ENCODE measurements at places on chromosomes 4 and X. TPM values are rescaled to one million over a fixed set of nuclear protein-coding genes. Genes with fewer than 3 reads are reported as not detected.

Gene GAB3
- total RNA-seq: 17.7 TPM

Gene LRIT3
- total RNA-seq: 0.21 TPM

Gene TAF7L
- total RNA-seq: not detected

Gene USP17L22
- 0.26 TPM for total RNA-seq

Gene MGAT4D
- total RNA-seq: not detected

Gene WDFY3
- total RNA-seq: 2.4 TPM

Gene SOX3
- not detected for total RNA-seq

Gene ZFYVE28
- 63.6 TPM for total RNA-seq

Gene XAGE1B
- total RNA-seq: not detected

DNA sequence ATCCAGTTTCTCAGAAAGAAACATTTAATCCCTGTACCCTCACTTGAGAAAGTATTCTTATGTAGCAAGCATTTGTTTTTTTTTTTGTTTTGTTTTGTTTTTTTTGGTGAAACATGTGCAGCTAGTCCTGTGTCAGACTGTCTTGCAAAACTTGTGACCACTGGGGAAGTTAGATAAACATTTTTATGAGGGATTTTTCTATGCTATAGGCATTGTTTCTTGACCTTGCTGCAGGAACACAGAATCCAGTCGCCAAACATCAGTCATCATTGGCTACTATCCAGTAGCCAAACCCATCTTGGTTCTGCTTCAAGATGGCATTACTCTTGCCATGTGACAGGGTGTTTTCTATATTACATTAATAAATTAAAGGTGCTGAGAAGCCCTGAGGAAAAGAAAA lies 7.7 kb upstream of the MAPK10 start:
- H3K4me3 ChIP-seq: no peak overlapping the region
- no peak overlapping the region for H3K27ac ChIP-seq

GRCh38 chr4:101009471-101009870 lies 337.9 kb downstream of the PPP3CA start:
- H3K36me3 ChIP-seq: peaks cover 2% of the 10 kb centered on the region
- H3K27me3 ChIP-seq: no peaks in the 10 kb centered on the region
- peak overlapping the region; percentile 74 for H3K27ac ChIP-seq
- H3K4me1 ChIP-seq: peaks cover 17% of the 10 kb centered on the region
- no peak overlapping the region for H3K4me3 ChIP-seq

- peak overlapping the region; percentile 15 for H3K4me3 ChIP-seq
- no peak for DNase-seq
- peaks cover 13% of the 10 kb centered on the region for H3K36me3 ChIP-seq
- H3K4me1 ChIP-seq: peaks cover 20% of the 10 kb centered on the region
- H3K27ac ChIP-seq: peak overlapping the region; percentile 85
Measured at GRCh38 chrX:119635179-119635578, 29.0 kb upstream of the NKRF start.

DNA sequence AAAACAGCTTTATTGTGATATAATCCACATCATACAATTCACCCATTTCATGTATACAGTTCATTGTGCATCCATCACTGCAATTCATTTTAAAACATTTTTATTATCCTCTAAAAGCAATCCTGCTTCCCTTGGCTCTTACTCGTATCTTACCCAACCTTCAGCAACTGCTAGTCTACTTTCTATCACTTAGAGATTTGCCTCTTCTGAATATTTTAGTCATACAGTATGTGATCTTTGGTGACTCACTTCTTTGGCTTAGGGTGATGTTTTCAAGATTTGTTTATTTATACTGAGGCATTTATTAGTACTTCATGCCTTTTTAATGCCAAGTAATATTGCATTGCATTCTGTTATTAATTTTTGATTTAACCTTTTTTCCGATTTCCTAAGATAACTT lies 15.0 kb upstream of the MSMO1 start:
- H3K27ac ChIP-seq: peak overlapping the region; percentile 16

- H3K27me3 ChIP-seq: no peaks in the 10 kb centered on the region
- H3K4me3 ChIP-seq: no peak overlapping the region
- peaks cover 8% of the 10 kb centered on the region for H3K36me3 ChIP-seq
- no peak overlapping the region for H3K27ac ChIP-seq
- DNase-seq: no peak
Measured at GRCh38 chr4:150591406-150591805, 9.5 kb downstream of the MAB21L2 start.

DNA sequence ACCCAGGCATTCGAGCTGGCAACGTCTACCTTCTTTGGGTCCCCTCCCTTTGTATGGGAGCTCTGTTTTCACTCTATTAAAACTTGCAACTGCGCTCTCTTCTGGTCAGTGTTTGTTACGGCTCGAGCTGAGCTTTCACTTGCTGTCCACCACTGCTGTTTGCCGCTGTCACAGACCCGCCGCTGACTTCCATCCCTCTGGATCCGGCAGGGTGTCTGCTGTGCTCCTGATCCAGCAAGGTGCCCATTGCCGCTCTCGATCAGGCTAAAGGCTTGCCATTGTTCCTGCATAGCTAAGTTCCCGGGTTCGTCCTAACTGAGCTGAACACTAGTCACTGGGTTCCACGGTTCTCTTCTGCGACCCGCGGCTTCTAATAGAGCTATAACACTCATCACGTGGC lies 183.5 kb upstream of the GALNTL6 start:
- no peaks in the 10 kb centered on the region for H3K27me3 ChIP-seq
- no peak for DNase-seq
- H3K36me3 ChIP-seq: no peaks in the 10 kb centered on the region
- no peak overlapping the region for H3K27ac ChIP-seq
- H3K4me3 ChIP-seq: no peak overlapping the region

- peaks cover 2% of the 10 kb centered on the region for H3K36me3 ChIP-seq
- H3K27ac ChIP-seq: no peak overlapping the region
- peaks cover 7% of the 10 kb centered on the region for H3K4me1 ChIP-seq
- no peak overlapping the region for H3K4me3 ChIP-seq
Measured at GRCh38 chr4:185011408-185011807, 6.9 kb upstream of the HELT start.

DNA sequence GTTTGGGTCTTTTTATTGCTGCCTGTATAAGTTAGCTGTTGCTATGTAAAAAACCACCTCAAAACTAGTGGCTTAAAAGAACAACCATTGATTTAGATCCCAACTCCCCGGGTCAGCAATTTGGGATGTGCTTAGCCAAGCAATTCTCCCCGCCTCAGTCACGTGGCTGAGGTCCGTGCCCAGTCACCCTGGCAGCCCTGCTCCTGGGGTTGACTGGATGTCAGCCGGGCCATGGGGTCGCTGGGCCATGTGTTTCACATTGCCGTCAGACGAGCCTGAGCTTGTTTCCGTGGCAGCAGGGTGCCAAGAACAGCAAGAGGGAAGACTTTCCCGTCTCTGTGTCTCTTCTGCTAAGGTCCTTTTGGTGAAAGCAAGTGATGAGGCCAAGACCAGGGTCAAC lies 345.7 kb upstream of the FAT1 start:
- no peak for DNase-seq
- no peaks in the 10 kb centered on the region for H3K36me3 ChIP-seq
- H3K27me3 ChIP-seq: no peaks in the 10 kb centered on the region
- no peak overlapping the region for H3K27ac ChIP-seq
- no peaks in the 10 kb centered on the region for H3K4me1 ChIP-seq
- H3K4me3 ChIP-seq: no peak overlapping the region

GRCh38 chr4:175504318-175504717 lies 307.7 kb downstream of the GPM6A start:
- no peak for DNase-seq
- no peaks in the 10 kb centered on the region for H3K27me3 ChIP-seq
- no peaks in the 10 kb centered on the region for H3K4me1 ChIP-seq
- no peaks in the 10 kb centered on the region for H3K36me3 ChIP-seq
- no peak overlapping the region for H3K4me3 ChIP-seq

GRCh38 chr4:108035691-108036090 lies 46.0 kb downstream of the HADH start:
- H3K4me1 ChIP-seq: peaks cover 13% of the 10 kb centered on the region
- DNase-seq: no peak
- no peak overlapping the region for H3K4me3 ChIP-seq

GRCh38 chrX:107204068-107204605 lies 2.1 kb downstream of the NUP62CL start:
- DNase-seq: no peak
- no peaks in the 10 kb centered on the region for H3K36me3 ChIP-seq
- H3K4me3 ChIP-seq: no peak overlapping the region
- H3K4me1 ChIP-seq: peaks cover 5% of the 10 kb centered on the region

DNA sequence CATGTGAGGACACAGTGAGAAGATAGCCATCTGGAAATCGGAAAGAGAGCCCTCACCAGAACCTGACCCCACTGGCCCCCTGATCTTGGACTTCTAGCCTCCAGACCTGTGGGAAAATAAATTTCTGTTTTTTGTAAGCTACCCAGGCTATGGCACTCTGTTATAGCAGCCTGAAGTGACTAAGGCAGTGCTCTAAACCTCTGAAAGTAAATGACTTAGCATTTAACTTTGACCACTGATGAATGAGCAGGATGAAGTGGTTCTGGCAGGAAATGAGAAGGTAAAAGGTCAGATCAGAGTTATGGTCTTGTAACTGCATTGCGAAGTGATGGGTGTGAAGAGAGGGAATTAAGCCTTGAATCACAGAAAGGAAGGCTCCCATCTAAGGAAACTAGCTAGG lies 17.0 kb downstream of the GPAT3 start:
- peaks cover 8% of the 10 kb centered on the region for H3K4me1 ChIP-seq
- H3K36me3 ChIP-seq: no peaks in the 10 kb centered on the region
- no peaks in the 10 kb centered on the region for H3K27me3 ChIP-seq

DNA sequence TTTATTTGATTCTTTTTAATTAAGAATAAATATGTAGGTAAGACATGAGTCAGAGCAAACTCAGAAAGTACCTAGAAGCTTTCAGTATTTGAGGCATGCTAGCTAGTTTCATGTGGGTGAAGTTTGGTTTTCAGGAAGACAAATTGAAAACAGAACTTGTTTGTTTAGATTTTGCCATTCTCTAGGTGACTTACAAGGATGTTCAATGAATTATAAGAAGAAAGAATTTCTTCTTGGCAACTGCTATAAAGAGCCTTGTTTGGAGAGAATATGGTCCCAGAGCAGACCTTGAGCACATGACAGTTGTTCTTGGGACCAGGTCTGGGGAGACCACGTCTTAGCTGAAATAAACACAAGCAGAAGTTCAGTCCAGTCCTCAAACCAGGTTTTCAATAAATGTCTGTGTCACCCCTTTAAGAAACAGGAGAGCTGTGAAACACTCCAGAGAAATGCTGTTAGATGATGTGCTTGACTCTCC lies 38.0 kb upstream of the IL21 start:
- peaks cover 9% of the 10 kb centered on the region for H3K27me3 ChIP-seq
- no peaks in the 10 kb centered on the region for H3K36me3 ChIP-seq
- no peak overlapping the region for H3K27ac ChIP-seq
- H3K4me1 ChIP-seq: peaks cover 3% of the 10 kb centered on the region
- no peak overlapping the region for H3K4me3 ChIP-seq

DNA sequence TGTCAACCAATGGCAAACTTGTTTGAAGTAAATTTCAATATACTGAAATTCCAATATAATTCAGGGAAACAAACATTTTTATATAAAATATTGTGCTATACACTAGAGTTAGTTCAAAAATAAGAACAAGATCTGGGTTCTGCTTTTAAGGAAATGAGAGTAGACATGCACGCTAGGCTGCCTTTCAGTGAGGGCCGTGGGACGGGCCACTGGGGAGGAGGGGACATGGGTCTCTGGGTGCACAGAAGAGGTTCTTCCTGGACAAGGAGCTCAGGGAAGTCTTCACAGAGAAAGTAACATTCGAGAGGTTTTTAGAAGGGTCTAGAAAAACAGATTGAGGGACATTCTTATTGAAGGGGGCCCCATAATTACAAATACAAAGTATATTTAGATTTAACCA lies 64.4 kb downstream of the SHROOM3 start:
- H3K27me3 ChIP-seq: peaks cover 58% of the 10 kb centered on the region
- no peak overlapping the region for H3K27ac ChIP-seq
- H3K4me1 ChIP-seq: peaks cover 4% of the 10 kb centered on the region

GRCh38 chrX:5646818-5647217 lies 581.8 kb downstream of the NLGN4X start:
- no peaks in the 10 kb centered on the region for H3K4me1 ChIP-seq
- no peaks in the 10 kb centered on the region for H3K27me3 ChIP-seq
- DNase-seq: no peak
- no peaks in the 10 kb centered on the region for H3K36me3 ChIP-seq

DNA sequence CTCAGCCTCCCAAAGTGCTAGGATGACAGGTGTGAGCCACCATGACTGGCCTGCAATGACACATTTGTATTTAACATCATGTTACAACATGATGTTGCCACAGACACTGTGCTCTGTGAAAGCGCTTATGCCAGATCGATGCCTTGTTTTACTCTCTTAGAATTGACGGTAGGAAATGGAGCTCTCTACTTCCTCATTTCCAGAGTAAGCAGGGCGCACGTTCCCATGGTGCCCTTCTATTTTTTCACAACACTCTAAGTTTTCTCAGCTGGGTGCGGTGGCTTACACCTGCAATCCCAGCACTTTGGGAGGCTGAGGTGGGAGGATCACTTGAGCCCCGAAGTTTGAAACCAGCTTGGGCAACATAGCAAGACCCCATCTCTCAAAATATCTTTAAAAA lies 60.7 kb upstream of the DHRSX start:
- H3K4me1 ChIP-seq: no peaks in the 10 kb centered on the region
- no peak overlapping the region for H3K27ac ChIP-seq
- H3K27me3 ChIP-seq: peaks cover 5% of the 10 kb centered on the region

DNA sequence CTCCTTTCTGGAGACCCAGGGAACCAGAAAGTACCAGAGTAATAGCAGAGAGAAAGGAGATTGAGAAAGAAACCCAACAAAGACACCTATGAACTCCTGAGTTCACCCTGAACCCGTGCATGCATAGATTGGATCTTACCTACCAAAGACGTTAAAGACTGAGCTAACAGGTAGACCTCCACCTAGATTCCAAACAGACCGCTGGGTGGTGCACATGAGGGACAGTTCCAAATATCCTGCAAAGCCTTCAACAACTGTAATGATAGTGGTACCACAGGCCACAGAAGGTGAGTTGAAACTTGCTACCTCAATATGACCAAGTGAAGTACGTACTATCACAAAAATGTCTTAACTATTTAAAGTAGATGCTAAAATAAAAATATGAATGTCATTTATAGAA lies 34.0 kb upstream of the NR0B1 start:
- no peaks in the 10 kb centered on the region for H3K36me3 ChIP-seq
- no peaks in the 10 kb centered on the region for H3K27me3 ChIP-seq
- no peak for DNase-seq

GRCh38 chr4:155322782-155323181 lies 54.0 kb downstream of the MAP9 start:
- H3K36me3 ChIP-seq: peaks cover 3% of the 10 kb centered on the region
- H3K27me3 ChIP-seq: peaks cover 57% of the 10 kb centered on the region
- H3K4me1 ChIP-seq: no peaks in the 10 kb centered on the region
- no peak overlapping the region for H3K27ac ChIP-seq
- no peak overlapping the region for H3K4me3 ChIP-seq
- DNase-seq: no peak

DNA sequence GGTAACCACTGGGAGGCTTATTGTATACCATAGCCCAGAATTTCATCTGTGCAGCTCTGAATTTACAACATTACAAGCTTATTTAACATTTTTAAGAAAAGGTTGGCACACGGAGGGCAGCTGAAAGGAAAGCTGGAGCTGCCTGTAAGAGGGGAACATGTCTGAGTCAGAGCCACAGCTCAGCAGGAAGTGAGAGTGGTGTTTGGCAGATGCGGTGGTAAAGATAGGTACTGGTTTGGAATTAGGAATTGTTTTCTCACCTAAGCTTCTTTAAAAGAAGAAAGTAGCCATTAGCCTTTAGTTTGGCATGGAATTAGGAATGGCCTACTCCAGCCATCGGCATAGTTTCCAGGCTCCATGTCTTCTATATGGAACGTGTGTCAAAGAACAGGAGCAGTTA lies 172.5 kb upstream of the ANXA3 start:
- no peak overlapping the region for H3K4me3 ChIP-seq
- DNase-seq: no peak
- H3K36me3 ChIP-seq: no peaks in the 10 kb centered on the region
- H3K27ac ChIP-seq: no peak overlapping the region
- H3K4me1 ChIP-seq: no peaks in the 10 kb centered on the region

Measured in T-helper 17 cell (primary cell).